Hematopoietic multipotent progenitor cell treated with erythropoietin and hydrocortisone succinate and interleukin-3 and kit ligand, for 6 days (in vitro differentiated cells): ENCODE measurements at places on chromosomes 2 and 18.
A peak's percentile ranks its signal among the peaks of the same experiment; 100 is the strongest.

- DNase-seq: no peak
Observed at GRCh38 chr2:237213315-237214022, 127.8 kb downstream of the COPS8 start.

- DNase-seq: peak; percentile 8
Observed at GRCh38 chr2:176967911-176968450, 244.6 kb upstream of the HNRNPA3 start.

- DNase-seq: no peak
Observed at GRCh38 chr2:58702302-58702885, 461.3 kb upstream of the FANCL start.

- no peak for DNase-seq
Observed at GRCh38 chr2:132424526-132425121, 8.0 kb downstream of the GPR39 start.

- no peak for DNase-seq
Observed at GRCh38 chr2:74528600-74529356, 728 bp downstream of the AUP1 start.

- DNase-seq: peak; percentile 24
Observed at GRCh38 chr2:120318626-120319025, 27.3 kb upstream of the INHBB start.

- DNase-seq: peak; percentile 15
Observed at GRCh38 chr18:8720141-8720540, 14.8 kb downstream of the MTCL1 start.

DNA sequence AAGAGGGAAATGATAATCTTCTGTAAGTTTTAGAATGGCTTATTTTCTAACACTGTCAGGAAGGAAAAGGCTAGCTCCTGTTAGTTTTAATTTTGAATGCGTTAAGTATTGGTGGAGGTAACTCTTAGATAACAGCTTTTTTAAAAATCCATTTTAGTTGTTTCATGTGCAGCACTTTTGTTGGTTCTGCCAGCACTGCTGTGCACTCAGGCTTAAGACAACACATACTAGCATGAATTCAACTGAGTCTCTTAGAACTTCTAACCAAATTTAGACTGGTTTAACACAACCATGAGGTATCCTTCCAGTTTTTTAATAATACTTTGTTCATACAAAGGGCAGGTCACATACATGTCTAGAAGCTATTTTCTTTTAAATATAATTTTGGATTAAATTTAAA, 42.4 kb downstream of the ACVR1 start:
- DNase-seq: no peak

GRCh38 chr2:220373878-220374277, 746.4 kb downstream of the SLC4A3 start:
- no peak for DNase-seq

- DNase-seq: no peak
Observed at GRCh38 chr2:110867078-110867477, 134.7 kb downstream of the ACOXL start.
